ENCODE measurements at places on chromosomes 3 and 15.

GRCh38 chr3:158920371-158920770, 118.5 kb downstream of the MFSD1 start:
- DNase-seq, result no peak

DNA sequence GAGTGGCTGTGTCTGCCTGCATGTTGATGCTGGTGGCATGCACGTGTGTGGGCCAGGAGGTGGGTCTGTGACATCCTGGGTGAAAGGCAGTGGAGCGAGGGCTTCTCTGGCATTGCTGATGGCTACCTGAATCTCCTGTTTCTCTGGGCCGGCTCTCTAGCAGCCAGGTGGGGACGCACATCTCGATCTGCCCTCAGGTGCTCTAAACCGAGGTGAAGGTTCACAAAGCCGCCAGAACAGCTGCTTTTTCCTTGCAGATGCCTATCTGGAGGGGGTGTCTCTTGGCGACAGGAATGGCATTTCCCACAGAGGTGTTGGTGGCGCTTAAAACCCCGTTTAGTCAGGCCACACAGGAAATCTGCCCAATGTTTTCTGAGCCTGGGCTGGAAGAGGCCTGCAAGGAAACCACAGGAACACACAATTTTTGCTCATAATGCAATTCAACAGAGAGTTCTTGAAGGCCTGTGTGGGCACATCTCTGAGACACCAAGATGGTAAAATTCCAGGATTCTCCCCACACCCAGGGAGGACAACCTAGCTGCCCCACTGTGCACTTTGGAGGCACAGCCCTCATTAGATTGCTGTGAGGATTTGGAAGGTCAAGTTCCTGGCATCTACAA, 11.9 kb downstream of the TMEM158 start:
- DNase-seq, result no peak

- DNase-seq, result no peak
Observed at GRCh38 chr3:37094636-37095035, 79.7 kb downstream of the LRRFIP2 start.

- DNase-seq, result no peak
Observed at GRCh38 chr3:149783576-149783975, 8.8 kb downstream of the ANKUB1 start.

GRCh38 chr3:119362940-119363725, 69.0 kb downstream of the ARHGAP31 start:
- no peak for DNase-seq

DNA sequence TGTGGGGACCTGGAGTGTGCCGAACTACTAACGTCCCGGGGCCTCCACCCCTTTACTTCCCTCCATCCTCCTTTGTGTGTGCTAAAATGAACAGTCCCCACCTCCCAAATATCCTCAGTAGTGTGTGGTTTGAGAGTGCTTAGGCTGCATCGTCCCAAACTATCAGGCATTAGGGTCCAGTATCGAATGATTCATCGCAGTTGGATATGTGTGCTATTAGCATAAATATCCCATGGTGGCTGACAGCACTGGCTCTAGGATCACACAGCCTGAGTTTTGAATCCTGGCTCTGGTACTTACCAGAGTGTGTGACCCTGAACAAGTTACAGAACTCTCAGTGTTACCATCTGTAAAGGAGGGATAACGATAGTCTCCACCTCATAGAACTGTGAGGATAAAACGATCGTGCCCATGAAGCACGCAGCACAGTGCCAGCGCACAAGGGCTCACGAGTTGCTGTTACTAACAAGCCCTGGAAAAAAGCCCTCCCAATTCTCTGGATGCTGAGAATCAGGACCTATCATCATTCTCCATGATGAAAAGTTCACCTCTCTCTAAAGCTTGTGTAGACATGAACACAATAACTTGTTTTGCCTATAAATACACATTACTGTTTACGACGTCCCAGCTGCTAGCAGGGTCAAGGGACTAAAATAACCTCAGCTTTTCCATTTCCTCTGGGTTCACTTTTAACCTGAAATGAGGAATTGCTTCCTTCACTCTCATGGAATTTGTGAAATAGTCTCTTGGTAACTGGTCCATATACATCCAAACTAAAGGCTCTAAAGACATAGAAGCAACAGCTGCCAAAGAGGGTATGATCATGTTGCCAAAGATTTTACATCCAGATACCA, 51.0 kb downstream of the VGLL4 start:
- DNase-seq, result no peak

DNA sequence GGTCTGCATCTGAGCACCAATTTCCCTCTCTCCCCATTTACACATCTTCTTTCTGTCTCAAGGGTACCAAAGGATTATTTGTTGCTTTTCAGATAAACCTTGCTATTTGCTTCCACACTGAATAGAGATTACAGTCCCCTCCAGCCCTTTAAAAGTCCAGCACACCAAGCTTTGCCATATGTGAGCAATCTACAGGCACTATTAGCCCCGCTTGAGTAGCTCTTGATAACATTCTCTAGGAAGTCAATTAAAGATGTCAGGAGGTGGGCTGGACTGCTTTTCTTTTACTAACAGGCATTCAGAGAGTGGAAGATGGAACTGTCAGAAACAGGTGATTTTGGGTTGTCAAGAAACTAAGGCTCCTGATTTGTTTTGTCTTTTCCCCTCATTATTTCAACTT, 417.0 kb downstream of the ROBO2 start:
- DNase-seq, result no peak

- DNase-seq, result no peak
Observed at GRCh38 chr3:901953-902778, 190.7 kb upstream of the CNTN6 start.

DNA sequence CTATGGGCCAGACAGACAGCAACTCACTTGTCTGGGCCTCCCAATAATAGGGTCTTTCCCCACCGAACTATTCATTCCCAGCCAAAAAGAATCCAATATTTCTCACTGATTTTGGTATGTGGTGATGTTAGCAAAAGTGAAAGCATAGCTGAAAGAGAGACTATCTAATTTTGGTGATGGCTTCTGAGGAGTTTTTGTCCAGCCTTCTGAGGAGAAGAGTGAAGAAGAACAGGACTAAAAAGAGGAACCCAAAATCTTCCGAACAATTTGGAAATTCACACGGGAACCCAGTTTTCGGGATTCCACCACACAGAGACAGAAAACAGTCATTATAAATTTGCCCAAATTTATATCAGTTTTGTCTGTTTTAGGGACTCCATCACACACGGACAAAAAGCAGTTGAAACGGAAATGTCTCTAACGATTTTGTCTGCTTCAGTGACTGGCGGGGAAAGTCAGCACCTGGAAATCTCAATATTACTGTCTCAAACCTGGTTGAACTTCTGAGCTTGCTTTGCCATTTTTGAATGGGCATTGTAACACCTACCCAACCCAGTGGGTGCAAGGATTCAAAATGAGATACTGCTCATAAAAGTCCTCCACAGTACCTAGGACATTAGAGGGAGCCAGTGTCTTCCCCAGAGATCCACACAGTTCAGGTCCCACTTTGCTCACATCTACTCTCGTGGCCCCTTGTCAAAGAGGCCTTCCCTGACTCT, 9.1 kb downstream of the CD80 start:
- DNase-seq, result no peak

DNA sequence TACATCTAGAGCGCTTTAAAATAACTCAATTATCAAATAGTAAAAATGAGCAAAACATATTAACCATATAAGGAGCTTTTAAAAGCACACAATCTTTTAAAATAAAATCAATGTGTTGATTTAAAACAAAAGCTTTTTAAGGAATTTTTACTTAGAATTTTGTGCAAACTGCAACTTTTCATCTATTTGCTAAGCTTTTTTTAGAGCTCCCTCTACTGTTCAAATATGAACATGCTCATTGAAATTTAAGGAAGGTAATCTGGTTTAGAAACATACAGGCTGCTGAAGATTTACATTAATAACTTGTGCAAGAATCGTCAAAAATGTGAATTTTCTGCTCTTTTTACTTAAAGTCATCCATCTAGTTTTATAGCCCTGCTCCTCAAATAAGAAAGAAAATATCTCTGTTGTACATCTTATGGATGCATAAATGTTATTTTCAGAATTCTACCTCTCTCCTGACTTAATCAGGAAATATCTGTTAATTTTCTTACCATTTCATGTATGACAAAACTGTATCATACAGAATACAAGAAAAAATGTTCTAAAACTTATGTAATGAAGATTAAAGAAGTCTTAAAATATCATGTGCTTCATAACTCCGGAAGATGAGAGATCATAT, 469.4 kb upstream of the ROBO2 start:
- DNase-seq, result no peak

DNA sequence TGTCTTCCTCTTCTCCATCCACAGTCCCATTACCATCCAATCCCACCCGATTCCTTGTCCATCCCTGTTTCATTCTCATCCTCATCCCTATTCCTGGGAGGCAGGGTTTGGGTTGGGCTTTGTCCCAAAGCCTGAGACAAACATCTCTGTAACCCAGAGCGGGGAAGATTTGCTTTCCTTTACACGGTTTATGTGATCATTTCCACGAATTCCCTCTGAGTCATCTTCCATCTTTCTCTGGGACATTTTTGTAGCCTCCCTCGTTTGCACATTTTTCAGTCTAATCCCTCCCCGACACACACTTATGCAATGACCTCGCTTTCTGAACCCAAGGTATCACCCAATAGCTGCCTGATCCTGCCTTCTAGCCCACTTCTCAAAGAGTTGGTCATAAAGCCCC, 22.8 kb downstream of the DUOX2 start:
- DNase-seq, result no peak

DNA sequence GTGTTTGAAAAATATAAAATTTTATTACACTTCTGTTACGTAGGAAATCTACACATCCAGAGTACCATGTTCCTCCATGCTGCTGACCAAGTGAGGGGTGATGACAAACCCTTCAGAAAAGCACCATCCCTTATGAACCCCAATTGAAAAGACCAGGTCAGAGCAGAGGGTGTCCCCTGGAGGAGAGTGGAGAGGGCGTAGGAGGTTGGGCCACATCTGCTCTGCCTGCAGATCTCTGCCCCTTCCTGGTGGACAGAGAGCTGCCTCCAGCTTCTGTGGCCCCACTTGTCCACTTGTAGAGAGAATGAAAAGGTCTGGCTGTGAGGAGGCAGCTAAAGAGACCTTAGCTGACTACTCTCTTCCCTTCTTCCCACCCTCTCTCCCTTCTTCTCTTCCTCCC, 55.5 kb downstream of the GLDN start:
- no peak for DNase-seq

GRCh38 chr15:95596496-95596895, 734.0 kb upstream of the NR2F2 start:
- DNase-seq, result no peak

DNA sequence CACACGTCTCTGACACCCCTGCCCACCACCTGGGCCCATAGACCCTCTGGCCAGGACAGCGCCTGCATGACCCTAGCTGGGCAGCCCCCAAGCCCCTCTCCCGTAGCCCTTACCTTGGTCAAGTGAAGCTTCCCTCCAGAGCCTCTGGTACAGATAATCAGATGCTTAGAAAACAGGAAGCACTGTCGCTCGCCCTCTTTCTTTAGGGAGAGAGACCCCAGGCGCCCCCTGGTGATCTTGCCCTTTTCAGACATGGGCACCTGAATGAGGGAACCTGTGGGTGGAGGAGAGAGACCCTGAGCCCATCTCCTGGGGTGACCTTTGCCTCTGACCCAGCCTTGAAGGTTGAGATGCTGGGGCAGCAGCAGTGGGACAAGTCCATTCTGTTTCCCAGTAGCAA, 65.4 kb downstream of the RASGRF1 start:
- DNase-seq, result no peak

DNA sequence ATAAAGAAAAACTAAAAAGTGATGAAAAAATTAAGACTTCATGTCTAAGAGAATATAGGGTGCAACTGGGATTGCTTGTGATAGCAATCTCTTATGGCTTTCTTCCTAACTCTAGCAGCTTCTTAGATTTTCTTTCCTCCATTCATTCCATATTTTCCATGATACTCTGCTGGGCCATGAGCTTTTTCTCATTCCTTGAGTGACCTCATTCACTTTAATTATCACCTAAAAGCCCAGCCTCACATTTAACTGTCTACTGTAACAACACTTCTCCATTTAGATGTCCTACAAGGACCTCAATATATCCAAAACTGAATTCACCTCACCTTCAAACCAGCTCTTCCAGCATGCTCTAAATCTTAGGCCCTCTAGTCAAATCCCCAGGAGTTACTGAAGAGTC, 49.5 kb upstream of the ANKRD28 start:
- no peak for DNase-seq

DNA sequence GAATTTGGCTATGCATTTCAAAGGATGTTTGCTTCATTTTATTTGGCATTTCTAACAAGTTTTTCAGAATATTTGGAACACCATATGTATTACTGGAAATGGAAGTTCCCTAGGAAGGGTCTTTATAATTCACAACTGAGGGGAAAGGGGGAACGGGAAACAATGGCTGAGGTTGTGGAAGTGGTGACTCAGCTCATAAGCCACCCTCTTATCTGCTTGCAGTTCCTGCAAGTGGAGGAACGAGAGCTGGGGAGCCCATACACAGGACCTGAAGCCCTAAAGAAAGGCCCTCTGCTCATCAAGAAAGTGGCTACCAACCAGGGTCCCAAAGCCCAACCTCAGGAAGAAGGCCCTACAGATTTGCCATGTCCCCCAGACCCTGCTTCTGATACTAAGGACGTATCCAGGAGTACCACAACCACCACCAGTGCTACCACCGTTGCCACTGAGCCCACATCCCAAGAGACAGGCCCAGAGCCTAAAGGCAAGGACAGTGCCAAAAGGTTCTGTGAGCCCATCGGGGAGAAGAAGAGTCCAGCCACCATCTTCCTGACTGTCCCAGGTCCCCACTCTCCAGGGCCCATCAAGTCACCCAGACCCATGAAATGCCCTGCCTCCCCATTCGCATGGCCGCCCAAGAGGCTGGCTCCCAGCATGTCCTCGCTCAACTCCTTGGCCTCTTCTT, 37.9 kb downstream of the ESYT3 start:
- DNase-seq, result no peak

GRCh38 chr15:90211440-90212143, 10.5 kb downstream of the SEMA4B start:
- peak; percentile 18 for DNase-seq

GRCh38 chr3:140397847-140398246, 280.0 kb upstream of the TRIM42 start:
- DNase-seq, result no peak

DNA sequence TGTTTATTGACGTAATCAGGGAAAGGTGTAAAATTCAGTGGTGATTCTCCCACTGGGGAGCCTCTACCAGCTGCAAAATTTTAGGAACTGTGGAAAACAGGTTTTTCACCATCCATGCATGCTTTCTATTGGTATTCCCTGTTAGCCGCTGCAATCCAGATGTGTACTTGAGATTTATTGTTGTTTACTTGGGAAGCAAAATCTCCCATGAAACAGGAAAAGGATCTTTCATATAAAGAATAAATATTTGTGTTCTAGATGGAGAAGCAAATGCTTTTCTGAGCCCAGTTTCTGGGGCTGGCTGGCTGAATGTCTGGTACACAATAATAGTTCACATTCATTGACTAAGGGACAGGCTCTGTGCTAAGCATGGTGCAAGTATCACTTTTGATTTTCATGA, 144.6 kb upstream of the RASGRP1 start:
- DNase-seq, result no peak

GRCh38 chr3:38167591-38167990, 2.3 kb downstream of the OXSR1 start:
- no peak for DNase-seq

GRCh38 chr15:56794553-56795329, 61.4 kb upstream of the ZNF280D start:
- DNase-seq, result no peak

- DNase-seq, result no peak
Observed at GRCh38 chr3:2261747-2262146, 163.1 kb downstream of the CNTN4 start.

All from amniotic stem cell (primary cell).